ENCODE measurements at places on chromosomes 3 and 15.

GRCh38 chr3:108088697-108089096 is 2.1 kb downstream of the CD47 start:
- peak; percentile 74 for DNase-seq

DNA sequence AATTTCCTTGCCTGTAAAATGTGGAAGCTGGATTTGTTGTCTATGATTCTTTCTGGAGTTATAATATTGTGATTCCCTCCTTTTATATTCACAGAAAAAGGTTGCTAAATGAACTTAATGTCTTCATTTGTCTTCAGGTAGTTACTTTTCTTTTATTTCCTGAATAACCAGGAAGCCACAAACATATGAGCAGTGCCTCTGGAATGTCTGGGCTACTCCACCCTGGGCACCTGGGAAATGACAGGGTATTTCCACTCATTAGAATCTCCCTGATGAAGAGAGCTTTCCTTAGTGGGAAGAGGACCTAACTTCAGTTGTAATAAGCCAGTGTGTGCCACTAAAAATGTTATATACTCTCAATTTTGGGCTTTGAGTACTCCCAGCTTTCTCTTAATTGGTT is 3.8 kb upstream of the SLMAP start:
- DNase-seq: no peak

DNA sequence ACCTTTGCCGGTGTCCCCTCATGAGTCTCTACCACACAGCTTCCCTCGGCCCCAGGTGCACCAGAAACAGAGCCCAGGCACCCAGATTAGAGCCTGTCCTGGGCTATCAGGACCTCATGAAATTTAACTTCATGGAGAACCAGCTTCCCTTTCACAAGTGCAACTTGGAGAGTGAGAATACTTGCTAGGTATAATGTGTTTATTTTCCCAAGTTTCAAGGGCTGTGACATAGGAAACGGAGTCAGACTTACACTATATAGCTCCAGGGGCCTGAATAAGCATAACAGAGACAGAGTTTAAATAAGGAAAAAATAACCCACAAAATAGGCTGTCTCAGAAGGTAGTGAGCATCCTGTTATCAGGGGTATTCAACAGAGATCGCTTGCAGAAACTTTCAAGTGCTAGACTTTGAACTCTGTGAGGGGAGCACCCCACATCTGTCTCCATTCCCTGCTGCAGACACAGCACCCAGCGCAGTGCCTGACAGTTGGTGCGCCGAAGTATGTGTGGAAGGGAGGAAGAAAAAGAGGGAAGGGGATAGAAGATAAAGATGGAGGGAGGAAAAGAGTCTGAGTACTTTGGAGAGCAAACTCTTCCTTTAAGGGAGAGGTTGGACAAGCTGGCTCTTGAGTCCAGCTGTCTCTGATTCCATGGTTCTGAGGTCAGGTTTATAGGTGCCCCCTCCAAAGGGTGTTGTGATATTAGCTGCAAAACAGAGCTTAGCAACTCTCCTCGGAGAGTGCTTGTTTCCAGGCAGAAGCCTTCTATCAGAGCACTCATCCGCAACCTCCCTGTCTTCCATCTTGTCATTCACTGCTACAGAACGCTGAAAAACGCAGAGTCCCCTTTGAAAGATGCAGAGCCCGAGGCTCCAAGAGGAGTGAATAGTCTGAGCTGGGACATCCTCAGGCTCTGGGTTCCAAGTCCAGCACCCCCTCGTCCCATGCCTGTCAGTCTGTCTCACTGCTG is 84.8 kb downstream of the CPN2 start:
- DNase-seq: no peak

DNA sequence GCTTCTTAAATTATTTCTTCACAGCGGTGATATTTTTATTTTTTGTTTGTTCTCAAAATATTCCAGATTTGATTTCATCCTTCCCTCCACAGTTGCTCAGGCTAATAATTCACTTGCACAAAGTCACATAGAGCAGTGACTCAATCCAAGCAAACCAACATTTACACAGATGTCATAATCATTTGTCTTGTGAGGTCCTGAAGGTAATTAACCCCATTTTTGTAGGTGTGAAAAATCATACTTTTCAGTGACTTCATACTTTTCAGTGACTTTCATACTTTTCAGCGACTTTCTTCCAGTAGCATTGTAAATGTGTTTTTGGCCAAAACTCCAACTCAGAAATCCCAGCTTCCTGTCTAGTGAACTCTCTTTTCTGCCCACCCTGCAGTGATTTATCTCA is 32.1 kb downstream of the CD200 start:
- DNase-seq: no peak

GRCh38 chr3:52317208-52318000 is 1.3 kb downstream of the DNAH1 start:
- DNase-seq: peak; percentile 69

DNA sequence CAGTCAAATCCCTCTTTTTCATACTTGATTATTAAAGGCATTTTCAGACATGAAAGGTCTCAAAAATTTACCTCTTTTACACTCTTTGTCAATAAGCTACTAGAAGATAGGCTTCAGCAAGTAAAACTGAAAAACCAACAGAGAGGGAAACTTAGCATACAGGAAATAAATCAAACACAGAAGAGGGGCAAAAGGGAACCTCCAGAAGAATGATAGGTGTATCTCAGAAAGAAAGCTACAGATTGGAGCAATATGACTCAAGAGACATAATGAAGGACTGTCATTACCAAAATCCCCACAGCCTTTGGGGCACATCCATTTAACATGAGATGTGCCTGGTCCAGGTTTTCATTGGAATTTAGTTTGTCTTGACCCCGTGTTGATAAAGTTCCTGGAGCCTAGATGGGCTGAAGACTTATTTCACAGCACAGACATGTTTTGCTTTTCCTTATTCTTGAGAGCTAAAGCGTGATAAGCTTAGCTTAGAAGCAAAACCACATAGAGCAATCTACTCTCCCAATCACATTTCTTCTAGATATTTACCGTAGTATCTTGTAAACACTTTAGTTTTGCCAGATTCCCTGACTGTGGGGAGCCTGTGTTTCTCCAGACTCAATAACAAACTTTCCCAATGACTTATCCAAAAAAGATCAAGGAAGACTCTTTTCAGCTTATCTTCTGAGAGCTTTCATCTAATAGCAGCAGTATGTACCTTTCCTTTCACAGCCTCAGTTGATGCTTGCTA is 11.7 kb downstream of the LRRFIP2 start:
- DNase-seq: no peak

- peak; percentile 60 for DNase-seq
Observed at GRCh38 chr15:91921188-91921842, 67.8 kb downstream of the SLCO3A1 start.

GRCh38 chr3:10025205-10026083 is 793 bp upstream of the FANCD2 start:
- no peak for DNase-seq

- peak; percentile 42 for DNase-seq
Observed at GRCh38 chr15:40333922-40334492, 6.7 kb downstream of the CCDC9B start.

DNA sequence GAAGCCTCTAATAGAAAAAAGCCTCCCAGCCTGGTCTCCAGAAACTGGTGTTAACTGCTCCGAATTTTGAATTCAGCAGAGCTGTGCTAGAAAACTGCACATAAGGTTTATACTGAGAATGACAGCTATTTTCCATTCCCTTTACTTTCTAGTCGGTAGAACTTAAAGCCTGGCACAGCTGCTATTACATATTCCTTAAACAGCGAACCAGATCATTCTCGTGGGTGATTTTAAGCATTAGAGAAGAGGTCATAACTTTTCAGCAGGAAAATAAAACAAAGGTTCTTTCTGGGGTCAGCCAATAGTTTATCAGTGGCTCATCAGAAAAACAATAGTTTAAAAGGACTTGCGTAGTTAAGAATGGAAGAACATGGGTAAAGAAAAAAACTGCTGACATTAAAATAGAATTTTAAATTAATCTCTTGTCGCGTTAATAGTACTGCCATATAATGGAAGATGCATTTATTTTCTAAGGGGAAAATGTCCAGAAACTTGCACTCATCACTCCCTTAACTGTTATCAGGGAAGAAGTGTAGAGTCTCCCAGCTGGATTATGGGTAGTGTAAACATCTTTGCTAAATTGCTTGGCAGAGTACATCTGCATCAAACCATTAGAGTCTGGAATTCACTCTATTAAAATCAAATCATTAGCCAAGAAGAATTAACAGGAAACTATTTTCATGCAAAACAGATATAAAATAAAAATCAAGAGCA is 7.9 kb downstream of the VGLL4 start:
- no peak for DNase-seq

DNA sequence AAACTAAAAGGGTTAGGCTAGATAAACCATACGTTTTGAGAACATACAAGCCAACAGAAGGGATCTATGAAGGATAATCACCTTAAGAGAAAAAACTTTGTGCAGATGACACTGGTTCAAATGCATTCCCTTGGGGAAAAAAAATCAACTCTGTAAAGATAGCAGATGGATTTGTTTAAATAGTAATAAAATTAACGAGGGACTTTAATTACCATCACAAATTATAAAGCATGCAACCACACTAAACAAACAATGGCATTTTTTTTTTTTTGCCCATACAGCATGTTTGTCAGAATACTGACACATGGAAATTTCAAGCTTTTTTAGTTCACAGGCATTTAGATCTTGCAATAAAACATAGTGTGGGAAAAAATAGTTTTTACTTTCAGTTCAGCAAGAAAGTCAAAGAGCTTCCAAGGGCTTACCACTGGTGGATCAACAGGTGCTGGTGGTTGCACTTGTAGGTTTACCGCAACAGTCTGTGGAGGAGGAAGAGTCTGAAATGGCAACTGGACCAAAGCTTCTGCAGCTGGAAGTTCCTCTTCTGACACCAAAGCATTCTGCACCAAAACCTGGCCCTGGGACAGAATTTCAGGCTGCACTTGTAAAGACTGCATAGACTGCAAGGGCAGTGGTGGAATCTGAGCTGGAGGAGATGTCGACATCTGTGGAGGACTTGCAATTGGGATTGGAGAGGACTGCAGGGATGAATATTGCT is 53.1 kb downstream of the PHC3 start:
- DNase-seq: peak; percentile 39

DNA sequence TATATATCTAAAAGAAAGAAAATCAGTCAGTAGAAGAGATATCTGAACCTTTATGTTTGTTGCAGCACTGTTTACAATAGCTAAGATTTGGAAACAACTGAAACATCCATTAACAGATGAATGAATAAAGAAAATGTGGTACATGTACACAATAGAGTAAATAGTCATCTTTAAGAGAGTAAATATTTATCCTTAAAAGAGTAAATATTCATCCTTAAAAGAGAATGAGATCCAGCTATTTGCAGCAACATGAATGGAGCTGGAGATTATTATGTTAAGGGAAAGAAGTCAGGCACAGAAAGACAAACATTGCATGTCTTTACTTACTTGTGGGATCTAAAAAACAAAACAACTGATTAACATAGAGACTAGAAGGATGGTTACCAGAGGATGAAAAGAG is 197.0 kb upstream of the CBLB start:
- DNase-seq: no peak

- no peak for DNase-seq
Observed at GRCh38 chr15:45495588-45495987, 27.0 kb downstream of the SLC30A4 start.

DNA sequence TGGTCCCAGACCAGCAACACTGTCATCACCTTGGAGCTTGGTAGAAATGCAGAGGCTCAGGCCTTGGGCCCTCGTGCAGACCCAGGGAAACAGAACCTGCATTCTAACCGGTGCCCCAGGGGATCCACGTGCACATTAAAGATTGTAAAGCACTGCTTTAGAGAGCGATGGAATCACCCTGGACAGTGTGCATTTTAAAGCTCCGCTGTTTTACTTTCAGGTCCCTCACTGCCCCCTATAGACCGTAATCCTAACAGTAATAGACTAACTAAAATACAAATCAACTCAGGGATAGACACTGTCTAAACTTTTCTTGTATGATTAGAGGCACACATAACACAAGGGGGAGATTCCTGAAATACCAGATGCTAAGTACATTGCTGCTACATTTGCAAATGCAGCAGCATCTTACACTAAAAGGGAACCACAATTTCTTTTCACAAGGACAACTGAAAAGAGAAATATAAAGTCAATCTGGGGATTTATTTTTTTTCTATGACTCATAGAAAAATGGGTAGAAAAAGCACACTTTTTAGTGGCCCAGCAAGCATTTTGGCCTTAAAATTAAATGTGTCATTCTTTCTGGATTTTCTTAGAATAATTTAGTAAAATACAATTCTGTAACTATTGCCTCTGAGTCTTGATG is 10.5 kb upstream of the SH3GL3 start:
- no peak for DNase-seq

DNA sequence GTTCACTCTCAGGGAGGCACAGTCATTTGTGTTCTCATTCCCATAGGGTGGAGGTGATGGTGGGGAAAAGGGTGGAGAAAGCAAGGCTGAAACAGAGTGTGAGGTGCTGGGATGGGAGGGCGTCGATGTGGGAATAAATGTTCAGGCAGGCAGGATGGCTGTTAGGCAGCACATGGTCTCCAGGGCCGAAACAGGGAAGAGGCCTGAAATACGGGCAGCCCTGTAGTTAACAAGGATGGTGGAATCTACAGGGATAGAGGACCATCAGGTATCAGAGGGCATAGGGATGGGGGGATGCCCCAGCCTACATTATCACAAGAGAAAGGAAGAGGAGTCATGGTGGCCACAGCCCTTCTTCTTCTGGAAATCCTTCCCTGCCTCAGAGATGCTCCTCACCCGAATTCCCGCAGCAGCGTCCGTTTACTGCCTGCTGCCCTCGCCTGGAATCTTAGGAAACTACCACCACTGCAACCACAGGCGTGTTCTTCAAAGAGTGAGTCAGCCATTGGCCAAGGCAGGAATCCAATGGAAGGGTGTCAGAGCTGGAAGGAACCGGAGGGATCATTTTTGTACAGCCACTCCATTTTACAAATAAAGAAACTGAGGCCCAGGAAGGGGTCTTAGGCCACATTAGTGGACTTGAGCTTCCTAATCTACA is 49.7 kb upstream of the POMGNT2 start:
- no peak for DNase-seq

GRCh38 chr3:15015456-15015855 is 49.7 kb downstream of the MRPS25 start:
- DNase-seq: no peak

DNA sequence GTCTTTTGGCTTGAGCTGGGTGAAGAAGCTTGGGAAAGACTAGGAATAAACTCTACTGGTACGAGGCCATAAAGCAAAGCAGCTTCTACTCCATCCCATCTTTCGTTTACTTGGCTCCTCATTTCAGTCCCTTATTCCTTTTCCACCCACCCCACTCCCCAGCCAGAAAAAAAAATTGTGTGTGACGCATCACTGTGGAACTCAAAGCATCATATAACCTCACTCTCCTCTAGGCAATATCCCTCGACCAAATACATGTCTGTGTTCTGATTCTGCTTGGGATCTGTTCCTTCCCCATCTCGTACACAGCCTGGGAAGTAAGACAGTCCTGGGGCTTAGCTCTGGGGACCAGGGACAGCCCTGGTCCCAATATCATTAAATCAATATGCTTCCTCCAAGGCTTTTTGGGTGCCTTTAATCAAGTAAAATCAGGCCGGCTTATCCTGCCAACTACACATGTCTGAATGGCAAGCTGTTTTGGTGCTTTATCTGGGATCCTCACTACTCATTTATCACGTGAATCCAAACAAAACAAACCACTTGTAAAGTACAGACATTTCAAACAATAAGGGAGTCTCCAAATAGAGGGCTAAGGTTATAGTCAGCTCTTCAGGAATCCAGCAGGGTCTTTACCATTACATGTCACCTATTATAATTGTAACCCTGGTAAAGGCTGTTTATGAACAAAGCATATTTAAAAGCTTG is 74.9 kb upstream of the ZBED2 start:
- DNase-seq: no peak
